ENCODE measurements at places on chromosomes 6 and 20.

- DNase-seq, result no peak
Measured at GRCh38 chr6:10140824-10141223, 274.1 kb downstream of the TFAP2A start.

DNA sequence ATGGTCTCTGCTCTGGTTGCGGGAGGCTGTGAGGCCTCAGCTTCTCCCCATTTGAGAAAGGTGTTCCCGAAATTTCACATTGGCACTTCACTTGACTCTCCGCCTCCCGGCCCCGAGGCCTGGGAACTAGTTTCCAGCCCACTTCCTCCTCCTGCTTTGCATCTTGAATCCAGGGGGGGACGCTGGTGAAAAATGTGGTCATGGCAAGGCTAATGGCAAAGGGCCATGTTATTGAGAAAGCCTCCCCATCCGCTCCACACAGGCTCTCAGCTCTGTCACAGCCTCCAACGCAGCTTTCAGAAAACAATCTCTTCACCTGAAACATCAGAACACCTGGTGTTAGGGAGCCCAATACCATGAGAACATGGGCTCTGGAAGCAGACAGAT lies 5.6 kb downstream of the PLAGL2 start:
- no peak for DNase-seq

- DNase-seq, result no peak
Measured at GRCh38 chr6:157535340-157536222, 154.6 kb downstream of the ZDHHC14 start.

DNA sequence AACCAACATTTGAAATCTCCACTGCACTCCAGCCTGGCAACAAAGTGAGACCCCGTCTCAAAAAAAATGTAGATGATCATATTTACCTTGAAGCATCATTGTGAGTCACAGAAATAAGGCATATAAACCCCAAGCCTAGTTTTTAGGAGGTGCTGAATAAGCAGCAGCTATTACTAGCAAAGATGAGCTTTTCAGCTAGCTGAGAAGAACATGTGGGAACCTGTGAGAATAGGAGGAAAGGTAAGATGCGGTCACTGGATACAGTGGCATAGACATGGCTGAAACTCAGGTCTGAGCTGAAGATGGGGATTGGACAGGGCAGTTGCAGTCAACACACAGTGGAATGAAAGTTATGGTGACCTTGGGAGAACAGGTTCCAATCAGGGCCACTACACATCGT lies 284.3 kb upstream of the IRAK1BP1 start:
- no peak for DNase-seq

GRCh38 chr6:161458201-161458951 lies 184.5 kb upstream of the AGPAT4 start:
- DNase-seq, result no peak

GRCh38 chr6:98880486-98880885 lies 46.1 kb downstream of the POU3F2 start:
- no peak for DNase-seq

DNA sequence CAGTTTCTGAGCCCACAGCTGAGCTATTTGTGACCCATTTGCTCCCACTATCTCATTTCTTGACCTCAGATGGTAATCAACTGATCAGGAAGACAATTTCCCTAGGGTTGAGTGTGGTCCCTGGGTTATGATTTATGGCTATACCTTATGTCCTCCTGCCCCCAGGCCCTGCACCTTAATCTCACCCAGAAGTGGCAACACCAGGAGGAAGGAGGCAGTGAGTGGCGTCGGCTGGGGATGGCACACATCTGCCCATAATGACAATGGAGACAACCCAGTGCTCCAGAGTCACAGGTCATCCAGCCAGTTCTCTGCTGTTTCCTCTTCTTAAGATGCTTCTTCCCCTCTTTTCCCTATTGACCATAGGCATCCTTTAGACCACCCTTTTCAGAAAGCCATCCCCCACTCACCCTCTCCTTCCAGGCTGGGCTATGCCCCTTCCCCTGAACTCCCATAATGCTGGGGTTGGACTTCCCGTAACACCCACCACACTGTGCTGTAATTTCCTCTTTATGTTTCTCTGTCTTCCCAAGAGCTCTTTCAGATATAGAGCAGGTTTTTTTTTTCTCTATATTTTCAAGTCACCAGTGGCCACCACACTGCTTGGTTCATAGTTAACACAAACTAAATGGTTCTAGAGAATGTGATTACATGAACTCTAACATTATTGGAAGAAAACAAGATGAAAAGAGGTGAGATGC lies 8.0 kb downstream of the TRIM10 start:
- DNase-seq, result no peak

- no peak for DNase-seq
Measured at GRCh38 chr6:154653853-154654252, 79.4 kb upstream of the SCAF8 start.

GRCh38 chr6:85747093-85747492 lies 104.4 kb upstream of the SYNCRIP start:
- DNase-seq, result no peak

DNA sequence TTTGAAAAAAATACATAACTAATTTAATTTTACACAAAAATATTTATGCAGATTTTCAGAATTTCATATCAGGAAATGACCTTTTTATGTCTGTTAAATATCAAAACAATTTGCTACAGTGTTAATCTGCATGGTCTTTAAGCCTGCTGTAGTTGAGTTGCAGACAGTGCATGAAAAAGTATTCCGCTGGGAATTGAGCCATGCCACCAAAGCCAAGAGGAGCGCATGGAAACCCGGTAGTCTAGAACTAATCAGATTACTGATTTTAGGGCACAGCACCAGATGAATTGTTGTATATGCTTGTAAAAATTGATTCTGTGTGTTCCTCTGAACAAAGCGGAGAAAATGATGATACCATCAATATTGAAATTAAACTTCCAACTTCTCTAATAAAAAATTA lies 34.3 kb upstream of the LAMP5 start:
- no peak for DNase-seq
